SIG-M5 (cell line): ENCODE measurements at places on chromosomes 13 and 19.

- DNase-seq = no peak
Measured at GRCh38 chr13:110356362-110356761, 49.3 kb downstream of the COL4A2 start.

DNA sequence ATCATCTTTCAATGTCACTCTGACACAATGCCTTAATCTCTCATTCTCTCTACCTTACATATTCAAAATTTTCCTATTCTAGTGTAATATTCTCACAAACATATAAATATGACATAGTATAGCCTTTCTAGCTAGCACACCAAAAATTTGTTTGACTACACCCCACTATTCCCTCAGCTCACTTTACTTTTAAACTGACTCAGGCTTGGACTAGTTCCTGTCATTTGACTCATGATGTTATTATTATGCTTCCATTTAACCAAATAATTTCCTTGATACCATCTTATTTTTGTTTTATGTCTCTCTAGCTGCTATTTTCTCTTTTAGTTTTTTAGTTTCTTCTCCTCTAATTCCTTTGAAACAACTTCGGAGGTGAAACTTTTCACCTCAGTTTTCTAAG is 1745.6 kb upstream of the PCDH20 start:
- DNase-seq = no peak

GRCh38 chr13:20491926-20492435 is 33.7 kb downstream of the CRYL1 start:
- DNase-seq = no peak

GRCh38 chr13:103351035-103351828 is 285.0 kb upstream of the SLC10A2 start:
- DNase-seq = no peak

DNA sequence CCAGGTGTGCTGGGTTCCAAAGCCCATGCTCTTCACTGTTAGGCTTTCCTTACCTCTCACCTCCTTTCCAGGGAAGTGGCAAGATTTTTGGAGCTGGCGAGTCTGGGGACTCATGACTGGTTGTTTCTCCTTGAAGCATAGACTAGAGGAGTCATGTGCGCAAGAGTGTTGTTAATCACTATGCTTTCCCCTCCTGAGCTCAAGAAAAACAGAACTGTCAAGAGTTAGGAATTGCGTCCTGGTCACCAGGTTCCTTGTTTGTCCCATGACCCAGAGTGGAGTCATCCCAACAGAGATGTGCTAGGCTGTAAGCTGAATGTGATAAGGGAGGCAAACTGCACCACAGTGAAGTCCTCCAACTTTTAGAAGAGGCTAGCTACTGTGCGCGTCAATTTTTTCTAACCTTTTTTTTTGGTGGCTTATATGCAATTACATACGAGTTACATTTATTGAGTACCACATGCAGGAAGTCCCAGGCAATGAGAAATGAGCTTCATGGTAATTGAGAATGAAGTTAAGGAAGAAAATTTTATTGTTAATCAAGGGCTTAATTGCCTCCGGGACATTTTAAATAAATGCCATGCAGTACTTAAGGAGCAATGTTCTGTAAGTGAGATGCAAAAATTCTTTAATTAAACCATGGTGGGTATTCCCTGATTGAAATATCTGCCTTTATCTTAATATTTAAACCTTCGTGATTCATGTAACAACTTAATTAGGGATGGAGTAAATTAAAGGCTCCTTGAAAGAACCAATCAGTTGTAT is 233.9 kb downstream of the ZIC5 start:
- DNase-seq = no peak

DNA sequence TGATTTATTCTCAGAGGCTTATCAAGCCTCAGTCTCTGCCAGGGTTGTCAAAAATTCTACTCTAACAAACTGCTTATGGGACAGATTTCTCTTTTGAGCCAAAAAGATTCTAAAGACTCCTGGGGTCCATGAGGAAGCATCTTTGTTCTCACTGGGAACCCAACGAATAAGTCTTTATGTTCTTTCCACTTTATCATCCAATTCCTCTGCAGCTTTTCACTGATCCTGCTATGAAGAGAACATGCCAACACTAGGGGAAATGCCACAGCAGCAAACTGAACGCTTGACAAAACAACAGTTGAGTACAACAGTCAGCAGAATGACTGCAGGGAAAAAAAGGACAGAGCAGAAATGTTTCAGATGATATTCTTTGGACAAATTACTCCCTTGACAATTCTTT is 22.2 kb downstream of the DCLK1 start:
- DNase-seq = no peak

DNA sequence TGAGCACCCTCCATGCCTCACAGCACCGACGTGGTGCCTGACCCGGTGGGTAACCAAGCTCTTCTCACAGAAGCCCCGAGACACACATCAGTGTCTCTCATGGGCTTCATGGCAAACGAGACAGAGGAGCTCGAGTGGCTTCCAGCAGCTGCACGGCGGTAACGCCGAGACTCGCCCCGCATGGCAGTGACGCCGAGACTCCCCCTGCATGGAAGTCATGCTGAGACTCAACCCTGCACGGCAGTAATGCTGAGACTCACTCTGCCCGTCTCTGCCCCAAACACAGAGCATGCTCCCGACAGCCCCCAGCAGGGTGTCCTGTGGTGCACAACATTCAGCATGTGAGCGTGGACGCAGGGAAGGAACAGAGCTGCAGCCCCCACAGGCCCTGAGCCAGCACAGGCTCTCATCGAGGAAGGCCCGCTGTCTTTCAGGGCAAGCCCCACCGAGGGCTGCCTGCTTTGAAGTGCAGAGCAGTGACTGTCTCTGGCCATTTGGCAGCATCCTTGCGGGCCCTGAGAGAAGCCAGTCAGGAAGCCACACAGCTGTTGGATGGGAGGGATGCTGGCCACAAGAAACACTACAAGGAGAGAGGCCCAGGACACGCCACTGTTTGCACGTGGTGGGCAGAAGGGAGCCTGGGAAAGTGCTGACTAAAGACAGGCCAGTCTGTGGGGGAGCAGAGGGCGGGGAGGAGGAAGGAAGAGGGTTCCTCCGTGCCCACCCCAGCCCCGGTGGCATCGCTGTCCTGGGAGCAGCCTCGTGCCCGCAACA is 9.5 kb downstream of the GAS6 start:
- no peak for DNase-seq

- no peak for DNase-seq
Measured at GRCh38 chr13:105906746-105907145, 628.7 kb downstream of the EFNB2 start.

- DNase-seq = no peak
Measured at GRCh38 chr13:109933476-109933875, 147.1 kb upstream of the IRS2 start.
